ENCODE measurements at places on chromosomes 11 and 22. TPM values are rescaled to one million over a fixed set of nuclear protein-coding genes. Genes with fewer than 3 reads are reported as not detected.

CDC42EP1 gene
- 135 TPM for total RNA-seq

MYO18B gene
- 0.14 TPM for total RNA-seq

SCGB1A1 gene
- total RNA-seq = not detected

IL10RA gene
- 33.9 TPM for total RNA-seq

TSPAN18 gene
- 104 TPM for total RNA-seq

FGF4 gene
- not detected for total RNA-seq

CSKMT gene
- 15.0 TPM for total RNA-seq

All from adrenal gland (tissue), 19 donors.